ENCODE measurements at places on chromosomes 11 and 22.

DNA sequence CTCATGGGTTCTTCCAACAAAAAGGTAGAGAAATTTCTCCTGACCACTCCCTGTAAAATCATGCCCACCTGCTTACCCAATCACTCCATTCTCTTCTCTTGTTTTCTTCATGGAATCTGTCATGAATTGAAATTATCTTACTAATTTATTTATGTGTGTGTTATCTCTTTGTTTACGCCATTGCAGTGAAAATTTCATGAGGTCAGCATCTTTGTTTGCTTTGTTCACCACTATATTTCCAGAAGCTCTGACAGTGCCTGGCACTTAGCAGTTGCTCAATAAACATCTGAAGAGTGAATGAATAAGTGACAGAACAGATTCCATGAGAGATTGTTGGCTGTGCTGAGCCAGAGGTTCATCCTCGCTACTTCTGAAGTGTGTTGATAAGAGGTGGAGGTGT is 329.5 kb downstream of the NXPE2 start:
- no peak for DNase-seq

- DNase-seq, result no peak
Observed at GRCh38 chr11:27211370-27212127, 151.5 kb downstream of the CCDC34 start.

GRCh38 chr11:111637885-111638284 is 35.6 kb downstream of the SIK2 start:
- DNase-seq, result no peak

- no peak for DNase-seq
Observed at GRCh38 chr11:34586488-34587281, 34.2 kb upstream of the EHF start.

DNA sequence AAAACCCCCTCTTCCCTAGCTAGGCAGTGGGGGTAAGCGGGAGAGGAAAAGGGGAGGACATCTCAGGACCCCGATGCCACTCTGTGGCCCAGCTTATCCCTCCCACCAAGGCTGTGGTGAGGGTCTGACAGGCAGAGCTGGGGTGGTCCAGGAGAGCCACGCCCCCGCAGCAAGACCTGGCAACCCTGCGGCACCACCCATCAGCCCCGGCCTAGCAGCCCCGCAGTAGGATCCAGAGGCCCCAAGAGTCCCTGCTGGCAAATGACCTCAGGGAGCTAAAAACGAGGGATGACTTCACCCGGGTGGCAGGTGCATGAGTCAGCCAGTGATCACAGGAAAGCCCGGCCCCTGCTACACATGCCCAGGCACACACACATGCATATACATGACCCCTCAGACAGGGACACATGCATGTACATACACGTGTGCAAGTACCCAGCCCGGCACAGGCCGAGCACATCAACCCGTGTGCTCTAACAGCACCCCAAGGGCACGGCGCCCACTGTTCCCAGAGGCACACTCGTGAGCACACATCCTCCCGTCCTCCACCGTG is 32.3 kb downstream of the ARVCF start:
- DNase-seq, result no peak

- no peak for DNase-seq
Observed at GRCh38 chr11:103537904-103538502, 428.8 kb downstream of the DYNC2H1 start.

- DNase-seq, result no peak
Observed at GRCh38 chr11:96827164-96827563, 437.4 kb downstream of the JRKL start.

- DNase-seq, result no peak
Observed at GRCh38 chr22:42725606-42726355, 5.1 kb upstream of the A4GALT start.

DNA sequence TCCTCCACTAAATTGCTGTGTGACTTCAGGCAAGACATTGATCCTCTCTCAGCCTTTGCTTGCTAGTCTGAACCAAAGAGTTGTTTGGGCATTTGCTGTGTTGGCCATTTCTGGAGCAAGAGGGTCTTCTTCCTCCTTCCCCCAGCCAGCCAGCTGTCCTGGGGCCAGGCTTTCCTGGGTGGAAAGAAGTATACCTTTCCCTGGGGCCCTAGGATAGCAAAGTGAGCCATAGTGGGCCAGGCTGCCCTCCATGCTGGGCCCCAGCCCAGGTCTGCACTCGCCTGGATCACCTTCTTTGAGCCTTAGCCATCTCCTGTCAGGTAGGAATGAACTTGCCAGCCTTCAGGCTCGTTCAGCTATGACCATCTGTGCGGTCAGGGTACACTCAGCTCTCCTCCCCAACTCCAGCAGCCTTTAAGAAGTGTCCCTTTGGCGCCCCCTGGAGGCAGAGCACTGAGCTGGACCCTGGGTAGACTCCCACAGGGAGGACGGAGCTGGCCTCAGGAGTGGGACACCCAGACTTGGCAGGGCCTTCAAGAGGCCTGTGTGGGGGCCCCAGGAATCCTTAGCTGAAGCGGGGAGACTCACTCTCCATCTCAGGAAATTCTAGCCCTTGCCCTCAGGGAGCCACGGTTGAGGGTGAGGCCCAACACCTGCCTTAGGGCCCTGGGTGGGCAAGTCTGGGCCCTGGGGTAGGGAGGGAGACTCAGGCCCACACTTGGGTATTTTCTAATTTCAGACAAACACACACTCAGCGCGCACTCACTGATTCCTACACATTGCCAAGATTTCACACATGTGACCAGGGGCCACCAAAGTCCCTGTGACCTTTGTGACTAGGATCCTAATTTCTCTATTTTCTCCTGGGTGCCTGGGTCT is 35.6 kb upstream of the TPBGL start:
- DNase-seq, result peak; percentile 88

GRCh38 chr11:134592391-134592990 is 180.4 kb upstream of the B3GAT1 start:
- DNase-seq, result no peak

GRCh38 chr11:88383447-88383846 is 45.9 kb upstream of the CTSC start:
- no peak for DNase-seq

DNA sequence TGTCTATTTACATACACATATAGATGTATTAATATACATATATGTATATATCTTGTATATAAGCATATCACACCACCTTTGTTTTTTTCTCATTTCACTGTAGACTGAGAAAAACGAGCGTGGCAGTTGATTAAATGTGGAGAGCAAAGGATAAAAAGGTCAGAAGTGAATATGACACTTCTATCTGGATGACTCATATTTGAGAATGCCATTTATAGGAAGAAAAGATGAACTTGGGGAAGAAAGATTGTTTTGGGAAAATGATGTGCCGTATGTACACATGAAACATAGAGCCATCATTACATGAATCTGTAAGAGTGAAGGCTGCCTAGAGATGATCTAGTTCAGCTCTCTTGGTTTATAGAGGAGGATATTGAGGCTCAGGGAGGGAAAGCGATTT is 28.7 kb downstream of the AMOTL1 start:
- DNase-seq, result no peak

DNA sequence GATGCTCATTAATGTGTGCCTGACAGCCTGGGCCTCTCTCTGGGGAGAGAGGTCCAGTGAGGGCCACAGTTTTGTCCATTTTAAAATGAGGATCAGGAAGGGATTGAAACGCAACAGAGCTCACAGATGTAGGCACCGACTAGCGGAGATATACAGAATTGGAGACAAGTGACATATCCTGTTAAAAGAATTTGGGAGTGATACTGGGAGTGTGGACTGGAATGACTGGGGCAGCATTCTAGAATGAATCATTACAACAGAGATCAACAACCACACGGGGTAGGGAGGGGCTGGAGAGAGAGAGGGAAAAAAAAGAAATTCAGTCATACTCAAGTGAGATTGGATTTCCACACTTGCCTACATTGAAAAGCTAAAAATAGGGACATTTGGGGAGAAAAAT is 2.5 kb upstream of the NCAM1 start:
- DNase-seq, result no peak

DNA sequence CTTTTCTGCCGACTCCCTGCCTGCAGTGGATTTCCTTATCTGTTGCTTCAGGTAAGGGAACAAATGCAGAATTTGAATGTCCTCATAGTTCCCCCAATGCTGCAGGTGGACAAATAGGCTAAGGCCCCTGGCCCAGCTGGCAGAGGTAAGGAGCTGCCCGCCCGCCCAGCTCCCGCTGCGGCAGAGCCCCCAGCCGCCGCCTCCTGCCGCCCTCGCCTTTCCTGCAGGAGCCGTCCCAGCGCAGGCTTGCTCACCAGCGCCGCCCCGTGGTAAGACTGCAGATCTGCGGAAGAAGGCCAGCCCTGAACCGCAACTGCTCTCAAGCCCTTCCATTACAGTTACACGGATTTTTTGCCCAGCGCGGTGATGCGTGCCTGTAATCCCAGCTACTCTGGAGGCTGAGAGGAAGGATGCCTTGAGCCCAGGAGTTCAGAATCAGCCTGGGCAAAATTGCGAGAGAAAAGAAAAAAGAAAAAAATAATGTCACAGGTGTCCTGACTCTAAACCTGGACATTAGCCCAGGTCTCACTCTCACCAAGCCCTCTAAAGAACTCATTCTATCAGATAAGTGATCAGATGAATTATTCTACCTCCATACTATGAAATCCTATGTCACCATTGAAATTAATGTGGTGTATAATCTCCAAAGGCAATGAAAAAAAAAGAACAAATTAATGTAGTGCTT is 51.2 kb upstream of the EMID1 start:
- DNase-seq, result peak; percentile 88

DNA sequence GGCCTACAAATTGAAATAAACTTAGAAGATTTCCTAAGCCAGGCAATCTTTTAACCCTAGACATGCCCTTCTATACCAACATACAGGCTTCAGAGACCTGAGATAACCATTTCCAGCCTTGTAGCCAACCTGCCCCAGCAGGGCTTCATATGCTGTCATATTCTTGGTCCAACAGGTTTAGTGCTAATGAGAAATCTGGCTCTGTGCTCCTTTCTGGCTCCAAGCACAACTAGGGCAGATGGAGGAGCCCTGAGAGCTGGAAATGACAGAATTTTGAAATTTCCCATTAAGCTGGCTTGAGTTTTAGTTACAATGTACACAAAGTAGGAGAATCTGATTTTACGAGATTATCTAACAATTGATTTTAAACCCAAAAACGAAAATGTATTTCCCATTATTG is 323.0 kb upstream of the CCDC90B start:
- DNase-seq, result no peak

- no peak for DNase-seq
Observed at GRCh38 chr22:20520093-20520511, 12.7 kb downstream of the MED15 start.

DNA sequence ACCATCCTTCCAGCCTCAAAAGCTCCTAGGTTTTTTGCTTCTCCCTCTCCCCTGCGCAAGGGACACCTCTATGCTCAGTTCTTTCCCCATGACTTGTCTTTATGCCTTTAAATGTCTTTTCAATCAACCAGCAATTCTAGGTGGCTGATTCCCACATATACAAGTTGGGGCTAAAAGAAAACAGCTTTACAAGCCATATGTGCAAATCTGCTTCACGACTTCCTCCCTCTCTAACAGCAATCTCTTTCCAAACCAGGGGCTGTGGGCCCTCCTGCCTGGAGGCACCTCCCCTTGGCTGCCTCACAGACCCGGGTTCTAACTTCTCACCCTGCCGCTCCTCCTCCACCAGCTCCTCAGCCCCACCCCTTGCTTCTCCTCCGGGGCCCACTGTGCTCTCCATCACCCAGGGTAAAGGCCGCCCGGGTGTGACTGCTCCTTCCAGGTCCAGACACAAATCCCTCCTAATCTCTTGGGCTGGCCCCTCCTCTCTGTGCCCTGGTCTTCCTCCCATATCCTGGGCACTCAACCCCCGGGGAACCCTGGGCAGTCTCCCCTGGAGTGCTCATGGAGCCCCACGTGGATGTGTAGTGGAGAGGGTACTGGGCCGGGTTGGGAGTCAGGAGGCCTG is 14.1 kb downstream of the TMPRSS13 start:
- no peak for DNase-seq

DNA sequence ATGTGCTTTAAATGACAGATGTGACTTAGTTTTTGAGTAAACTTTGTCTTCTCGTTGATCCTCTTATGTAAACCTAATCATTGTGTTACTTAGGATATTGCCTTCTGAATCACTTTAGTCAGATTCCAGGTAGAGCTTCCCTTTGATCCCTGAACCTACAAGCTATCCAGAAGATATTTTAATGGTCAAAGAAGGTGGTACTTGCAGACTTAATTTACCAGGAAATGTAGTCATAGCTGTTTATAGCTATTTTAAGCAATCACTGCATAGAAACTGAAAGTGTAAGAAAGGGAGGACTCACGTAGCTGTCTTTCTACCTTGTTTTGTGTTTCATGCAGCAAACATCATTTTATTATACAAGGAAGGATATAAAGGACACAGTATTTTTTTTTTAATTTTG is 189.5 kb downstream of the DDX10 start:
- DNase-seq, result peak; percentile 48

- DNase-seq, result no peak
Observed at GRCh38 chr22:22986008-22986407, 84.3 kb upstream of the GNAZ start.

DNA sequence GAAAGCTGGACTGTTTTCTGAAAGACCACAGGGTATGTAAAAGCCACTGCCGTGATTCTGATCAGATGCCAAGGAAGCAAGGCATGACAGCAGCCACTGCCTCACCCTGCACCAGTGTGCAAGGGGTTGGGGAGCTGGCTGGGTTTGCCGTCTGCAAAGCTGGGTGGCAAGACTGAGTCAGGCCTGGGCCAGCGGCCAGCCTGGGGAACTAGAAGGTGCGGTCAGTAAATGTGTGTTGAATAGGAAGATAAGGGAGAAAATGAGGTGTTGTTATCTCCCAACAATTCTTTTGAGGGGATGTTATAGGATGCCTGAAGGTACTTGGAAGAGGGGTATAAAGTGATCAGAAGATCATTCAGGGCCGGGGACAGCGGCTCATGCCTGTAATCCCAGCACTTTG is 8.0 kb downstream of the VSTM5 start:
- DNase-seq, result no peak

GRCh38 chr11:102485095-102485722 is 32.6 kb upstream of the TMEM123 start:
- no peak for DNase-seq

GRCh38 chr11:66891851-66892660 is 35.2 kb downstream of the LRFN4 start:
- DNase-seq, result peak; percentile 90

- peak; percentile 55 for DNase-seq
Observed at GRCh38 chr11:57476047-57476756, 15.9 kb downstream of the RTN4RL2 start.

- DNase-seq, result no peak
Observed at GRCh38 chr11:126543691-126544090, 188.2 kb downstream of the ST3GAL4 start.

DNA sequence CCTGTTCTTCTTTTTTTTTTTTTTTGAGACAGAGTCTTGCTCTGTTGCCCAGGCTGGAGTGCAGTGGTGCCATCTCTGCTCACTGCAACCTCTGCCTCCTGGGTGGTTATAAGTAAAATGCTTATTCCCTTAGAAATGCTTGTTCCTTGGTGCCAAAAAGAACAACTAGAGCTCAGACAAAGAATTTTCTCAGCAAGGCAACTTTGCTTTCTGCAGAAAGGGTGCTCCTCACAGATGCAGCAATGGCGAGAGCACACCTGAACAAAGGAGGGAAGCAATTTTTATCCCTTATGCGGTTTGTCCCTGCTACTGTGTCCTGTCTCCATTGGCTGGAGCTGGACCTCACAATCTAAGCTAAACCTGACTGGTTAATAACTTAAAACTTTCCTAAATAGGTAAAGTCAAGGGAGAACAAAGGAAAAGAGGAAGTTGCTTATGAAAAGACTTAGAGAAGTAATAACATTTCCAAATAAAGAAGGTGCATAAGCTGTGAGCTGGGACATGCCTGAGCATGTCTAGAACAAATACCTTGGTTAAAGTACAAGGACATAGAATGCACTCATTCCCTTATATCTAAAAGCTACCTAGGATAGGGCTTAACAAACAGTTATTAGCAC is 90.0 kb upstream of the PRR5 start:
- no peak for DNase-seq
